T-helper 2 cell (primary cell): ENCODE measurements at places on chromosomes 6 and 20.

DNA sequence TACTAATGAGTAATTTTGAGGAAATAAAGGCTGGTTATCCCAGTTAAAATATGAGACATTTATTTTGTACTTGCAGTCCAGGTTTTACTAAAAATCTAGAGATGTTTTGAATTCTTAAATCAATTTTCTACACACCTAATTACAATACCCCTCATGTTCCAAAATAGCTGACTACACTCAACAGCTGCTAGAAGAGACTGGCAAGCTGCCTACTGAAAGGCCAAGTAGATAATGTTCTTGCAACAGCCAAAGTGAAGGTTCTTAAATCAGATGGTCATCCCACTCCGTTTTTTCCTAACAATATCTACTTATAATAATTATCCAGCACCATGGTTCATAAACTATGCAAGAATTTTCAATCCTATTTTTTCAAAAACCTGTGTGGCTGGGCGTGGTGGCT lies 69.0 kb downstream of the DTNBP1 start:
- DNase-seq = no peak

- DNase-seq = no peak
These were observed 22.7 kb upstream of the KIF25 start for GRCh38 chr6:167974640-167975344.

- no peak for DNase-seq
These were observed 154.5 kb downstream of the CFAP61 start for GRCh38 chr20:20206788-20207187.

- DNase-seq = no peak
These were observed 39.6 kb downstream of the ABHD12 start for GRCh38 chr20:25351024-25351360.

DNA sequence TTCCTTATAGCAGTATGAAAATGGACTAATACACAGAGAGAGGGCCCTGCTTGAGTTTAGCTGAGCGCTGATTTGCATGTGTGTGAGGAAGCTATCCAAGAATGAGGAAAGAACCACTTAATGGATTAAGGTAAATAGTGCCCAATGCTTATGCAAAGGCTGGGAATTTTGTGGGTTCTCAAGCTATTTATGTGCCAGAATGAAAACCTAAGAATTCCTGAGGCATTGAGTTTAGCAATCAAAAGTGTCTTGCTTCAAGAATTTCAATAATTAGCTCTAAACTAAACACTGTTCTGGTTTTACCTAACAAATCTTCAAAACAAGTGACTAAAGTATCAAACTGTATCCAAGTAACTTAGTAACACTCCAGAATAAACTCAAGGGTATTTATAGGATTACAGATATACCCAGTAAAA lies 7.0 kb upstream of the OR14J1 start:
- DNase-seq = no peak

DNA sequence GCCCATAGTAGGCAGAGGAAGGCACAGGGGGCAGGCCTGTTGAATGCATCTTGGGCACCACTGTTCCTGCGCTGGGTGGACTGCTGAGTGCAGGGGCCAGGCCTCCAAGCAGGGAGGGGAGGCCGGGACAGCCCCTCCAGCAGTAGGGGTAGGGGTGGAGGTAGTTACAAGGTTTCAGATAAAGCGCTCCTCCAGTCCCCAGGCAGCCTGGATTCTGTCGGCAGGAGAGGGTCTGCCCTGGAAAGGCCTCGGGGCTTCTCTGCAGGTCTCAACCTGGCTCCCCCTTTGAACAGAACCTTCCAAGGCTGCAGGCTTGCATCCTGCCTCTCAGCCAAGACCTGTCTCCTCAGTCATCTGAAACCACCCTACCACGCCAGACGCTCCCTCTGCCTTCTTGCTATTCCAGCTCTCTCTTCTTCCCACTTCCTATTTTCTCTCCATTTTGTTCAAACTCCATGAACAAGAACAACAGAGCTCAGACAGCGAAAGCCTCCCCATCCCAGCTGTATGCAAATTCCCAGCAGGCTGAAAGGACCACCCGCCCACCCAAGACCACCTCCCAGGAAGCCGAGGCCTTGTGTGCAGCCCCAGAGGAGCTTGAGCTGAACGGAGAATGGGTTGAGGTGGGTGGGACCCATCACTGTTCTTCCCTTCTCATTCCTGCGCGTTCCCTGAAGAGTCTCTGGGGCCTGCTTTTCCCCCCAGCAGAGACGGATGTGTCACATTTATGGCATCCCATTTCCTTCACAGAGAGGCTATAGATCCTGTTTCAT lies 1.4 kb downstream of the MLN start:
- DNase-seq = no peak

GRCh38 chr6:2047855-2048254 lies 197.6 kb downstream of the GMDS start:
- no peak for DNase-seq

GRCh38 chr6:111980971-111981840 lies 72.7 kb upstream of the CCN6 start:
- DNase-seq = no peak

DNA sequence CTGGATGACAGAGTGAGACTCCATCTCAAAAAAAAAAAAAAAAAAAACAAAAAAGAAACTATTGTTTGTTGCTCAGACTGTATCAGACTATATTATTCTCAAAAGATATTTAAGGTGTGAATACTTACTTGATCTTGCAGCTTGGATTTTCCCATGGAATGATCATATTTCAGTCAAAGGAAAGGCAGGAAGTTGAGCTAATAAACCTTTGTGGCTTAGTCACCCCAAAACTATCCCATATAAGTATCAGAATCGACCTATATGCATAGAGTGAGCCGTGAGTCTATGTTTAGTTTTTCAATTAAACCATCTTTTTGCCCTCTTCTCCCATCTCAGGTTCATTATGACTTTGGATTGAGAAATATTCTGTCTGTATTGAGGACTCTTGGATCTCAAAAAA lies 152.6 kb downstream of the DNAH8 start:
- no peak for DNase-seq

DNA sequence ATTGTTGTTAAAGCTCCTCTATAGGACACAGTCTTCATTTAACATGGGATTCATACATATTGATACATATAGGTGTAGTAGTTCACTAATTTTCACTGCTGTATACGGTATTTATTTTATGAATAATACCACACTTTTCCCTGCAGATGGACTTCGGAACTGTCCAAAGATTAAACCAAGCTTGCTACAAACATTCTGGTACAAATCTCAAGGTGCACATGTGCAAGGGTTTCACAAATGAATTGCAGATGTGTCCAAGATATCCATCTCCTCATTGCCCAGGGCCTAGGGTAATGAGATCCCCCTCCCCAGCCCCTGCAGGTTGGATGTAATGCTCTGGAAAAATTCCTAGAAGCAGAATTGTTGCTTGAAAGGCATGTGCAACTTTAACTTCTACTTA lies 31.4 kb downstream of the DTNBP1 start:
- no peak for DNase-seq

GRCh38 chr6:92047860-92048259 lies 1371.5 kb downstream of the EPHA7 start:
- no peak for DNase-seq

GRCh38 chr6:25548451-25548850 lies 103.6 kb upstream of the SCGN start:
- DNase-seq = no peak
